SHP77 (cell line): ENCODE measurements at places on chromosomes 13 and 19.

DNA sequence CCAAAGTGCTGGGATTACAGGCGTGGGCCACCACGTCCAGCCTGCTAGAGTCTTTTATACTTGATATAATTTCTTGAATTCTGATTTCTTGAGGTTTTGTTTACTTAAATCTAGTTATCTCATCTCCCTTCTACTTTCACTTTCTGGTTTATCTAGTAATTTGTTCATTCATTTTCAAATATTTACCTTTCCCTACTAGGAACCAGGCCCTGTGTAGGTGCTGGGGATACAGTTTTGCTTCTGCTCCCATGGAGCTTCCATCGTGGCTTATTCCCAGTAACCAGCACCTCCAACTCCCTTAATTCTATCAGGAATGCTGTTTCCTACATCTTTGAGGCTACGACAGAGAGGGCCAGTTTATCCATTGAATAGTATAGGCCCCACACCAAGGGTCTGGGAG lies 24.1 kb upstream of the TRIM13 start:
- DNase-seq: no peak

DNA sequence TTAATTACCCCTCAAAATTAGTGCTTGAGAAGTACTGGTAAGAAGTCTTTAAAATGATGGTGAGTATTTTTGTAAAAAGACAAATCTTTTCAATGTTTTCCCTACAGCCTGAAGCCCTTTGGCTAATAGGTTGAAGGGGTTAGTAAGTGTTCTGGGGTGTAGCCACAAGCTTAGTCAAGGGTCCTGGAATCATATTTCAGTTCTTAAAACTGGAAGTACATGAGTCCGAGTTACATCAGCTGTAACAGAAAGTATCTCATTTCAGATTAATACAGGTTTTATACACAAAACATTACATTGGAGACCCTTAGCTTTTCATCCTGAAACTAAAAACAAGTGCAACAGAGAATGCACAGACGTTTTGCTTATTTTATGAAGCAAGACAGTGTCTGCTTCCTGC lies 52.7 kb upstream of the TEX29 start:
- no peak for DNase-seq

- DNase-seq: no peak
These were observed 247.1 kb downstream of the DCT start for GRCh38 chr13:94232161-94232950.

DNA sequence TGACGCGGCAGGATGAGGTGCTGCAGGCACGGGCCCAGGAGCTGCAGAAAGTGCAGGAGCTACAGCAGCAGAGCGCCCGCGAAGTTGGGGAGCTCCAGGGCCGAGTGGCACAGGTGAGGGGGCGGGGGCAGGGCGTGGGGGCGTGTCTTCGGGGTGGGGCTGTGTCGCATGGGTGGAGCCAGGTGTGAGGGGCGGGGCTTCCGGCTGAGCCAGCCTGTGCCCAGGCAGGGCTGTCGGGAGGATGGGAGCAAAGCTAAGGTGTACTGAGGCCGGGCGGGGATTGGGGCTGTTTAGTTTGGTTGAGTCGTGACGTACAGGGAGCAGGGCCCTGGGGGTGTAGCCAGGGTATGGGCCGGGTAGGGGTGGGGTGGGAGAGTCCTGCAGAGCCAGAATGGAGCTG lies 62.3 kb downstream of the KCNC3 start:
- DNase-seq: no peak

- no peak for DNase-seq
These were observed 5.4 kb upstream of the NLRP7 start for GRCh38 chr19:54952591-54953344.

- no peak for DNase-seq
These were observed 317.0 kb downstream of the ENOX1 start for GRCh38 chr13:43469791-43470190.

DNA sequence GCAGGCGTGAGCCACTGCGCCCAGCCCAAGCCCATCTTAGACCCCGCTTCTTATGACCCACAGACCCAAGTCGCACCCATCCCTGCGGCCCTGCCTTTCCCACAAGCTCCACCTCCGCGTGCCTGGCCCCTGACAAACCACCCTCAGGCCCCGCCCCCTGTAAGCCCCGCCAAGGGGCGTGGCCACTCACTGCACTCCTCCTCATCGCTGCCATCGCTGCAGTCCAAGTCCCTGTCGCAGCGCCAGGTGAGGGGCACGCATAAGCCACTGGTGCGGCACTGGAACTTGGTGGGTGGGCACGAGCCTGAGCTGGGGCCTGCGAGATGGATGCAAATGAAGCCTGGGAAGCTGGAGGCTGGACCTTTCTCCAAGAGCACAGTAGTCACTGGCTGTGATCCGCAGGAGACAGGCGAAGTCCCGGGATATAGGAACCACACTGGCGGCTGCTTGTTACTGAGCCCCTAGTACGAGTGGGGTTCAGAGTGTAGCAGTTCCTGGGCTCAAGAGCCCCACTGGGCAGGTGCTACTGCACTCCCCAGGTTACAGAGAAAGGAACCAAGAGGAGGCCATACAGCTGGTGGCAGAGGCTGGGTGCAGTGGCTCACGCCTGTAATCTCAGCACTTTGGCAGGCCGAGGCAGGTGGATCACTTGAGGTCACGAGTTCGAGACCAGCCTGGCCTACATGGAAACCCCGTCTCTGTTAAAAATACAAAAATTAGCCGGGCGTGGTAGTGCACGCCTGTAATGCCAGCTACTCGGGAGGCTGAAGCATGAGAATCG lies 3.1 kb downstream of the CD320 start:
- DNase-seq: no peak

DNA sequence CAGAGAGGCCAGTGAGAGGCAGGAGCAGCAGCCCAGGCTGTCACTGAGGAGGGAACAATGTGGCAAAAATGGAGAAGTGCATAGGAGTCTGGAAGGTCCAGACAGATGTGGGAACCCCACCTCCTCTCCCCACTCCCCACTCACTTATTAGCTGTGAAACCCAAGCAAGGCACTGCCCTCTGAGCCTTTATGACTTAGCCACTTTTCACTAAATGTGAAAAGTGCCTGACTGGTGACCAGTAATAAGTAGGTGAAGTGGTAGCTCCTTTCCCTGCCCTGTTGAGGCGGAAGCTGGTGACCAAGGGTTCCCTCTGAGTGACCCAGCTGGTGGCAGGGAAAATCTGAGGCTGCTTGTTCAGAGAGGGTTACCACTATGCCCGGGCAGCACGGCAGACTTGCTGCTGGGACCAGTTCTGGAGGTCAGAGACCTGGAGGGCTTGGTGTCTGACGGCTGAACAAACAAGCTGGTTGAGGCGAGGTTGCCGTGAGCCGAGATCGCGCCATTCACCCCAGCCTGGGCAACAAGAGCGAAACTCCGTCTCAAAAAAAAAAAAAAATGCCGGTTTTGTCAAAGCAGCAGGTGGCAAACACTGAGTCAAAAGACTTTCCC lies 80.0 kb downstream of the ZNF429 start:
- DNase-seq: no peak

DNA sequence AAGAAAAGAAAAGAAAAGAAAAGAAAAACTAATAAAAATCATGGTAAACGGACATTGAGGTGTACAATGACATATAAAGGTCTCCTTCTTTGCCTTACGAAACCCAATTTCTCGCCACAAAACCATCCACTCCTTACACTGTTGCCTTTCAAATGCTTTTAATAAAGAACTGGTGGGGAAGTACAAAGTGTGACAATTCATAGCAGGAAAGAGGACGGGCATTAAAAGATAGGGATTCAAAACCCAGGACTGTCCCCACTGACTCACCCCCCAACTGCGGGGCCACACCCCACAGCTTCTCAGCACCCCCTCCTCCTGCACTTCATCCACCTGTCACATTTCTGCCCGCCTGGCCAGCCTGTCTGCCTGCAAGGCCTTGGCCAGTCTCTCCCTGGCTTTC lies 2.4 kb downstream of the MBD3L2B start:
- DNase-seq: no peak

GRCh38 chr13:99256283-99256682 lies 1.9 kb downstream of the GPR18 start:
- DNase-seq: no peak
